Stimulated activated naive CD4-positive, alpha-beta T cell treated with Interleukin-2 at 50 U/mL for 16 hours (primary cell): ENCODE measurements at places on chromosomes 16 and 17.
A peak's percentile ranks its signal among the peaks of the same experiment; 100 is the strongest.

GRCh38 chr16:76125871-76126270 lies 151.3 kb upstream of the CNTNAP4 start:
- DNase-seq: no peak

DNA sequence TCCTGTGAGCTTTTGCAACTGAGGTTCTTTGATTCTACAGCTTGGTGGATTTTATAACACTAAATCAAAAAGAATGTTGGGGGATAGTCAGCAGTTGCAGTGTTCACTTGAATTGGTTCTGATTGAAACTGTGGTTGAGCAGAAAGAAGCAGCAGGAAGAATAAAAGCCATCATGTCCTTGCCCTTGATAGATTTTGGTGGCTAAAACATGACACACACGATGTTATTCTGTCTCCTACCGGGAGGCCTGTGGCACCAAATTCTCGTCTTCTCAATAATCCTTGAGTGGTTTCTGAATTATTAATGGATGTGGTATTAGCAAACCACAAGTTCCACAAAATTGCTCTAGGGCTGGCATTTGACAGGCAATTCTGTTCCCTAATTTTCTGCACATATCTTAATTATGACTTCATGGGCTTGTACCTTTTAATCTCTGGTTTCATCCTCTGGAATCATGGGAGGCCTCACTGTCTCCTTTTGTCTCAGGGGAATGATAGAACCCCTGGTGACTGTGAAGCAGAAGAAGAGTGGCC lies 338.2 kb downstream of the SNX29 start:
- DNase-seq: no peak

DNA sequence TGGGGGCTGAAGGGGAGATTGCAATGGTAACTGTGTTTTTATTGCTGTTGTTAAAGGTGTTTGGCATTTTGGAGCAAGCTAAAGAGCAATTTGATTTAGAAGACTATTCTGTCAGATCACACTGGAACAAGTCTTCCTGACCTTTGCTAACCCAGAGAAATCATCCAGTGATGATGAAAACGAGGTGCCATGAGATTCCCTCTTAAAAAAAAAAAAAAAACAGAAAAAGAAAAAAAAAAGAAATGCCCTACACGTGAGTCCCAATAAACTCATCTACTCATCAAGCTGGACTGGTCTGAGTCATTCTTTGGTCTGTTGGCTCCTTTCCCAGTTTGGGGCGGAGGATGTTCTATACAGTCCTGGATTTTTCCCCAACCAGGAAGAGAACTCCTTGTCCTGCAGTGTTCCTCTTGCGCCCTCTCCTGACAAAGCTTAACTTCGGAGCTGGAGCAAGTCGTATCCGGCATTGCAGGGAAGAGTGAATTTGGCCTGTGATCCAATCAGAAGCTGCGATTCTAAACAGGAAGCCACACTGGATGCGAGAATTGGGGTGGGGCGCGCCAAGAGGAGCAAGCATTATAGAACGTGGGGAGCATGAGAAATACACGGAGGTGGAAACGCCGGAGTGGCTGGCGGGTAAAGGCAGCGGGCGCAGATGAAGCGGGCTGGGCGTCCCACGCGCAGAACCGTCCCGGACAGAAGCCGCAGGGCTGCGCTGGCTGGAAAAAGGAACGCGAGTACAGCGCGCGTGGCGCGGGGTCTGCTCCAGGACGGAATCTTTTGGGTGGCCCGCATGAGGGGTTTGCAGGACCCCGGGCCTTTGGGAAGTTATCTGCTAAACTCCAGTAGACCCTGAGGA lies 22.4 kb upstream of the CRYM start:
- peak; percentile 58 for DNase-seq

GRCh38 chr17:17150448-17150800 lies 55.7 kb downstream of the PLD6 start:
- no peak for DNase-seq

DNA sequence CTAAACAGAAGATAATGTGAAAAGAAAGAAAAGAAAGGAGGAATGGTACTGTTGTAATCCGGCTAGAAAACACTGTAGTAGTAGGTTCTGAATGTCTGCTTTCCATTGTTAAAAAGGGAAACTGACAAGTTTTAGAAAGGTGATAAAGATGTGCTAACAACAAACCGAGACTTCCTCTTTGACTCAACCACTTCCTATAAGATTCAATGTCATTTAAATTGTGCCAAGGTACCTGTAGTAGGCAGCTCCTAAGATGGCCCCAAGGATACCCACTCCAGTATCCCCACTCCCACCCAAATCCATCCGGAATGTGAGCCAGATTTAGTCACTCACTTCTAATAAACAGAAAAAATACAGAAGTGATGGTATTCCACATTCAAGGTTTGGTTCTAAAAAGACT lies 31.2 kb downstream of the XYLT1 start:
- no peak for DNase-seq

DNA sequence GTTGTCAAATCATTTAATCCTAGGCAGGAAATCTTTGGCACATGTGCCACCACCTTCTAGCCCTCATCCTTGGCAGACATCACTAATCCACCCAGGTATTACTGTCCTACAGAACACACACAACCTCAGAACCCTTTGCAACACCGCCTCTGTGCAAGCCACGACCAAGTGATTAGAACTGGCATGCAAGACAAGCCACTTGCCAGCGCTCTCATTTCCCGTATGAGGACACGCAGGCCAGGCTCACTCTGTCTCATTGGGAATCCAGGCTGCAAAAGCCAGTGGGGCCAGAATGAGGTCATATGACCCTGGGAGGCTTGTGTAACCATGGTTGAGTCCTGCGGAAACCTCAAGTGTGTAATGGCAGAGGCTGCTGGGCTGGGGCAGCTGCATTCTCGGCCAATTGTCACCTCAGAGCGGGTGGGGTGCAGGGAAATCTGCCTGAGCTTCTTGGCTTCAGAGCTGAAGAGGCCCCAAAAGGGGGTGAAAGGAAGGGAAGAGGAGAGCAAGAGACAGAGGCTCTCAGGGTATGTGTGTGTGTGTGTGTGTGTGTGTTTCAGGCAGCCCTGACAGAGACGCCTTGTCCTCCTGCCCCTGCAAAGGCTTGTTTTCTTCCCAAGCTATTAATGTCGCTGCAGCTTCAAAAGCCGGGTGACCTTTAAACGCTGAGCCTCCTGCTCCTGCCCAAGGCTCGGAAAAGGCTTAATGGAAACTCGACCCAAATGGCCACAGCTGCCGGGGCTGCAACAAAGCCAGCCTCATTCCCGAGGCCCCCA lies 43.2 kb upstream of the MRPS23 start:
- no peak for DNase-seq

DNA sequence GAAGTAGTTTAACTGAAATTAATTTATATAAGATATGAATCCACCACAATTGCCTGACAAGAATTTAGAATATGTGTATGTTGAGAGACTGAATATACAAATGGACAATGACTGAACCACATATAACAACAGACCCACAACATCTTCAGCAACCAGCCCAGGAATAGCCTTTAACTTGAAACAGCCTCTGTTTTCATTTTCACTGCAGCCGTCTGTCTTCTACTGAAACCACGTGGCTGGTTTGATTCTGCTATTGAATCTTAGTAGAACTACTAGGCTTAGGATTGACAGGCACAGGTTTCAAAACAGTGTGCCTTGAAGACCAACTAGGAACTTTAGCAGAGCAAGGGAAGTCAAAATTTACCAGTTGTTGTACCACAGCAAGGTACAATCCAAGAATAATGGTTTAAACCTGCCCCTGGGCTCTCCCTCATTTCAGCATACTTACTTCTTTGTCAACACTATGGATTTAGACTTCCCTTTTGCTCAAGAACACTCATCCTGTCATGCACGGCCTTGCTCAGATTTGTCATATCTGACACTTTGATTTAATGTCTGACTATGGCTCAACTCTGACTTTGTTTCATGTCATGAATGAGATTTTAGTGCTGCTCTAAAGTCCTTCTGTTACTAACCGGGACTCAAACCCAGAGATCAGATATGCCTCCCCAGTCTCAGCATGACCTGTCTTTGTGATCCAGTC lies 355.0 kb downstream of the KIF2B start:
- DNase-seq: no peak

DNA sequence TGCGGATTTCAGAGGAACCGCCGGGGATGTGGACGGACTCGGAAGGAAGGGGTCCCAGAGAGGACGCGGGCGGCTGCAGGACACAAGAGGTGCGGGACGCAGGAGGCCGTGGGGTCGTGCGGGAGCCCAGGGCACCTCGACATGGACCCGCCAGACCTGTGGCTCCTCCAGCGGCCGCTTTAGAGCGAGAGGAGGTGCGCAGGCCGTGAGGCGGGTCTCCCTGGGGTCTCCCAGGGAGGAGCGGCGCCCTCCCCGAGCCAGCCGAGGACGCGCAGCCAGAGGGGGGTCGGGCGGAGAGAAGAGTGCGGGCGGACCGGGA lies 6.8 kb upstream of the FLYWCH1 start:
- no peak for DNase-seq

GRCh38 chr17:28290703-28291102 lies 28.3 kb upstream of the TMEM97 start:
- DNase-seq: no peak

DNA sequence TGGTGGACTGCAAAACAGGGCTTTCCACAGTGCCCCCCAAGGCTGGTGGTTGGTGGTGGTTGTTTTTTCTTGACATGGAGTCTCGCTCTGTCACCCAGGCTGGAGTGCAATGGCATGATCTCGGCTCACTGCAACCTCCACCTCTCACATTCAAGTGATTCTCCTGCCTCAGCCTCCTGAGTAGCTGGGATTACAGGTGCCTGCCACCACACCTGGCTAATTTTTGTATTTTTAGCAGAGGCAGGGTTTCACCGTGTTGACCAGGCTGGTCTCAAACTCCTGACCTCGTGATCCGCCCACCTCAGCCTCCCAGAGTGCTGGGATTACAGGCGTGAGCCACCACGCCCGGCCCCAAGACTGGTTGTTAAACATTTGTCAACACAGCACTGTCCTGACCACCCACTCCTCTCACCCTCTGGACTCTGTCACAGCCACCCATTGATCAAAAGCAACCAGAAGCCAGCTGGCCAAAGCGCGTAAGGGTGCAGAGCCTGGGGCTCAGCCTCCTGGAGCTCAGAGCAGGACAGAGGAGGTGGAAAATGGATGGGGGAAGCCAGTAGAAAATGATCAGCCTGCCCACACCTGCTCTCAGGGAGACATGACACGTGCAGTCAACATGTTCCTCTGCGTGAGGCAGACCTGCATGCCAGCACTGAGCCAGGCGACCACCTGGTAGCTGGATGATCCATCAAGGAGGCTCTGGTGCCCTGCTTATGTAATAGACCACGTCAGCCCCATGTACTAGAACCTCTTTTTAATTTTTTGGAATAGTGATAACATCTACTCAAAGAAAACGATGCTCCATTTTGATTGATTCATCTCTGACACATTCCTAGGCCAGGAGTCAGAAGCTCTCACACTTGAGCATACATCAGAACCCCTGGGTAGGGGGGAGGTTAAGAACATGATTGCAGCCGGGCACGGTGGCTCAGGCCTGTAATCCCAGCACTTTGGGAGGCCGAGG lies 14.8 kb upstream of the OSGIN1 start:
- no peak for DNase-seq

DNA sequence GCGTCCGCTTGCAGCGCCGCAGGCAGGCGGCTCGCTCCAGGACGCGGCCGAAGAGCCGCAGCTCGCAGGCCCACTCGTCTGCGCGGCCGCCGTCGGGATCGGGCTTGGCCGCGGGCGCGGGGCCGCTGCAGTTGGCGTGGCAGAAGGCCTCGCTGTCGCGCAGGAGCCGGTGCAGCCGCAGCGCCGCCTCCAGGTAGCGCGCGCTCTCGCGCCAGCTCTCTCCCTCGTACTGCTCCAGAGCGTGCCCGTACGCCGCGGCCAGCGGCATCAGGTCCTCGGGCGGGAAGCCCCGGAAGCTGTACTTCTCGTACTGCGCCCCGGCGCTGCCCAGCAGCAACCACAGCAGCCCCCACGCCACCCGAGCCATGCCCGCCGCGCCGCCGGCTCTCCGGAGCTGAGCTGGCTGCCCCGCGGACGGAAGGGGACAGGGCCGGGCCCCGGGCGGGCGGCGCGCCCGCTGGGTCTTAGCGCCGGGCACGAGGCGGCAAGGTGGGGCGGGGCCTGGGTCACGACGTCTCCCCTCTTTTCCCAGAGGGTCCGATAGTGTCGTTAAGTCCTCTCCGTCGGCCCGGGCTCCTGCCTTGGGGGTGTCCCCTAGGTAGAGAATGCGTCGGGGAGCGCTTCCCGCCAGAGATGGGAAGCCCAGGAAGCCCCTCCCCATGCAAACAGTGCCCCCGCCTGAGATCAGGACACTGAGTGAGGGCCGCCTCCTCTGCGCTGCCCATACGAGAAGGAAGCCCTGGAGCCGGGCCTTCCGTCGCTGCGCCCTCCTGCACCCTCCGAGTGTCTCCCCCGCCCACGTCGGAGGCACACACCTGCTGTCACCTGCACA lies at the start of gene P3H4:
P3H4 (minus strand) TSS at position 401 of the 832 bp plus-strand sequence; CDS start at position 367, 34 bp downstream.
- DNase-seq: peak; percentile 68

- DNase-seq: peak; percentile 52
Measured at GRCh38 chr17:82497483-82498405, 21.8 kb upstream of the FOXK2 start.

GRCh38 chr17:6648181-6648580 lies 3.2 kb downstream of the MED31 start:
- no peak for DNase-seq

GRCh38 chr16:5905935-5906334 lies 808.3 kb upstream of the EEF2KMT start:
- no peak for DNase-seq

DNA sequence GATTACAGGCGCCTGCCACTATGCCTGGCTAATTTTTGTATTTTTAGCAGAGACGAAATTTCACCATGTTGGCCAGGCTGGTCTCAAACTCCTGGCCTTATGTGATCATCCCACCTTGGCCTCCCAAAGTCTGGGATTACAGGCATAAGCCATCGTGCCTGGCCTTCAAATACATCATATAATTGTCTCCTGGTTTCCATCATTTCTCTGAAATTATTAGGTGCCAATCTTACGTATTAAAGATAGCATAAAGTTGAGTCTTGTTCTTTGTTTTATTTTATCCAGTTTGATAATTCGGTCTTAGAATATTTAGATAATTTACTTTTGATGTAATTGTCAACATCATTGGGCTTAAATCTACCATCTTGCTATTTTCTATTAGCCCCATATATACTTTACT lies 32.8 kb upstream of the TMEM92 start:
- DNase-seq: no peak

- no peak for DNase-seq
Measured at GRCh38 chr17:76092526-76093413, 10.8 kb downstream of the EXOC7 start.

DNA sequence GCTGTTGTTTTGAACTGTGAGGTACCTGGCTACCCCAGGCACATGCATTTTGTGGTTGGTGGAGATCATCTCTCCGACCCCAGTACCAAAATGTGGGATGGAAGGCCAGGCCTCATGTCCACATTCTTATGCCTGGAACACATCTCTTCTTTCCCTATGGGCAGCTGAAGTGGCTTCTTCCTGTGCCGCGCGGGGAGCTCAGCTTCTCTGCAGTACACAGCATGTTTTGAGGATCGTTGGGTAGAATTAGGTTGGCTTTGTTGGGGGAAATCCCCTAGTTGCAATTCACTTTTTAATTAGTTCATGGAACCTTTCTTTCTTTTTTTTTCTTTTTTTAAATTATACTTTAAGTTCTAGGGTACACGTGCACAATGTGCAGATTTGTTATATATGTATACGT lies 242.1 kb downstream of the MSI2 start:
- no peak for DNase-seq

GRCh38 chr17:10843811-10844210 lies 5.9 kb upstream of the PIRT start:
- no peak for DNase-seq
